ENCODE measurements at places on chromosomes 6 and 20.

GRCh38 chr6:31363811-31364210 is 6.8 kb upstream of the HLA-B start:
- no peak for DNase-seq

- no peak for DNase-seq
These were observed 89.1 kb upstream of the THBS2 start for GRCh38 chr6:169342710-169343109.

- no peak for DNase-seq
These were observed 426.1 kb downstream of the RFPL4B start for GRCh38 chr6:112773187-112773586.

DNA sequence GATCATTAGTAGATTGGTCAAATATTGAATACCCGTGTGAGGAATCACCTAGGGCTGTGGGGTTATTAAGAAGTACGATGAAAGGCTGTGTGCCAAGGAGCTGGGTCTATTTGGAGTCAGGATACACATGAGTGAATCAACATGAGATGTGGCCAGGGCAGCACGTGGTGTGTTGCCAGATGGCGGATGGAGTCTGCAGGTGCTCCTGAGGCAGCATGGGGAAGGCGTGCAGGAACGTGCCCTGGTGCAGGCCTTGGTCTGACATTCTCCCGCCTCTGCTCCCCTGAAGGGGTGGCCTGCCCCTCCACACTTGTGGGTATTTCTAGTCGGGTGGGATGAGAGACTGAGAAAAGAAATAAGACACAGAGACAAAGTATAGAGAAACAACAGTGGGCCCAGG is 39.0 kb upstream of the SLC22A1 start:
- no peak for DNase-seq

DNA sequence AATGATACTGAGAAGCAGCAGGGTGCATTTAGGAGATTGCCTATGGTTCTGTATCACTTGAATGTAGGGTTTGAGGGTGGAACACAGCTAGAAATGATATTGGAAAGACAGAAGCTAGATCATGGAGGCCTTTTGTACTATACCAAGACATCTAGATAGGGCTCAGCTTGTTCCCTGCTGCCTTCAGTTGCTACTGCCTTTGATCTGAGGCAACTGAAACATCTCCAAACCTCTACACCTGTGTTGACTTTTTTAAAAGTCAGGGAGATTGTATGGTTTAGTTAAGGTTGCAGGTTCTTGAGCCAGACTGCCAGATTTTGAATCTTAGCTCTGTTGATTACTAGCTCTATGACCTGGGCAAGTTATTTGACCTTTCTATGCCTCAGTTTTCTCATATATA is 12.7 kb downstream of the BLTP3A start:
- DNase-seq = no peak

DNA sequence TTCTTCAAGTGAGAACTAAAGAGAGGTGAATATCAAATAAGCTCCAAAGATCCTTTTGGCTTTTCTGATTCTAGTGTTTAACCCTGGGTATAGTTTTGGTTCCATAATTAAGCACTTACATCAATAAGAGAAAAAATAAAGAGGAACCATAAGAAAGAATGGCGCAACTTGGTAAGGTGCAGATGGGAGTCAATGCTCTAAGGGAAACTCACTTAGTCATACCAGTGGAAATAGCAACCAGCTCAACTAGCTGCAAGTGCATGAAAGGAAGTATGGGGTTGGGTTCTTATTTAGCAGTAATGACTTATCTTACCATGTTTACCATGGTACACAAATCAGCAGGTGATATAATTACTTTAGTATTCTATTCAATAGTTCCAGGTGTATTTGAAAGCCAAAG is 296.5 kb upstream of the RUNX2 start:
- DNase-seq = peak; percentile 3

DNA sequence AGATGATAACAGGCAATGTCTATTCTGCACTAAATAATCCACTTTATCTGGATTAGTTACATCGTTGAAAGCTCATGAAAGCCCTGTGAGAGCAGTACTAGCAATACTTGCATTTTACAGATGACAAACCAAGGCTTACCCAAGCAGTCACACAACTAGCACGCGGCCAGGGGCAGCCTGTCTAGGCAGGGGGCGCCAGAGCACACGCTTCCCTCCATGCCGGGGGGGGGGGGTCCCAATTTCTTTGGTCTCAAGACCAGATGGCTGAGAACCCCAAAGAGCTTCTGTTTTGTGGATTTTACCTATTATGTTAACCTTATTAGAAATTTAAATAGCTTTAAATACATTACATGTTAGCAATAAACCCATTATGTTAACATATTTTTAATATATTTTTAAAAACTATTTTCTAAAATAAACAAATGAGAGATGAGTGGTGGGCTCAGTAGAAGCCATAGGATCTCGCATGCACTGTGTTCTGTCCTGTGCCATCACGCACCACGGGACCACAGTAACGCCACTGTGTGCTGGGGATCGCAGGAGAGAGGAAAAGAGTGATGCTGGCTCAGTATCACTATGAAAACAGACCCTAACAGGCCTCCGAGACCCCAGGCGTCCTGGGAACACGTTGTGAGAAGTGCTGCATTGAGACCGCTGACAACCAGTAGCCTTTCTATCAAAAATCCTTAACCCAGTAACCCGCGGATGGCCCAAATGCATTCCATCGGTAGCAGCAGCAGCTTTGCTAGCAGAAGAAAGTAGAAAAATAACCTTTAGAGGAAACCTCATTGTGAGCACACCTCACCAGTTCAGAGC is 5.3 kb upstream of the PRR18 start:
- DNase-seq = peak; percentile 32

GRCh38 chr6:145532361-145532760 is 203.0 kb downstream of the EPM2A start:
- DNase-seq = no peak

GRCh38 chr6:16324606-16325225 is 86.3 kb downstream of the GMPR start:
- DNase-seq = no peak

GRCh38 chr6:147874322-147874721 is 365.8 kb downstream of the SAMD5 start:
- no peak for DNase-seq

Data from CD4-positive, alpha-beta T cell treated with Interleukin-4 for 4 hours (primary cell).